AG20443 (cell line): ENCODE measurements at places on chromosomes 2 and 18.

DNA sequence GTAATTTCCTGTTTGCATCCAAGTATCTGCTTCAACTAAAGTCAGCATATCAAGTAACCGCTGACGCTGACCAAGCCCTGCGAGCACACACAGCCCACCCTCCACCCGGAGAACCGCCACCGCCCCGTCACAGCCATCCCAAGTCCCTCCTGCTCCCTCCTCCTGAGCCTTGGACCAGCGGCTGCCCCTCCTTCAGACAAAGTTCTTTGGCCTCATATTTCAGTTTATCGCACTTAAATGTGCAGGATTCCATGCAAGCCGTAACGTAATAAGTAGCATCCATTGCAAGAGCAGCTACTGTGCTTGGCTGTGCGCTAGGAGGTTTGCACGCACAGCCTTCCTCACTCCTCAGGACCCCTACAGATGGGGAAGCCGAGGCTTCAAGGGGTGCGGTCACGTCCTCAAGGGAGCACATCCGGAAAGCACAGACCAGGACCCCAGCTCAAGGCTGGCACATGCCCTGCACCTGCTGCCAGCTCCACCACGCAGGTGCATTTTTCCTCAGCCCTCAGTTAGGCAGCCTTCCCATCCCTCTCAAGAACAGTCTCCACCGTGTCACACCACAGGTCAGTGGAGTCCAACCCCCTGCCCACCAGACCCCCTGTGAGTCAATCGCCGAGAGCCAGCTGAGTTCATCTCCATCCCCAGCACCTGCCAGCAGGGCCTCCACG is 17.1 kb downstream of the PXDN start:
- no peak for DNase-seq

- no peak for DNase-seq
Measured at GRCh38 chr18:73790587-73790986, 357.0 kb downstream of the FBXO15 start.

GRCh38 chr18:74463983-74464382 is 6.9 kb upstream of the DIPK1C start:
- no peak for DNase-seq

- no peak for DNase-seq
Measured at GRCh38 chr2:17156086-17156485, 362.2 kb downstream of the RAD51AP2 start.

- no peak for DNase-seq
Measured at GRCh38 chr2:238418196-238418998, 8.3 kb upstream of the ASB1 start.

DNA sequence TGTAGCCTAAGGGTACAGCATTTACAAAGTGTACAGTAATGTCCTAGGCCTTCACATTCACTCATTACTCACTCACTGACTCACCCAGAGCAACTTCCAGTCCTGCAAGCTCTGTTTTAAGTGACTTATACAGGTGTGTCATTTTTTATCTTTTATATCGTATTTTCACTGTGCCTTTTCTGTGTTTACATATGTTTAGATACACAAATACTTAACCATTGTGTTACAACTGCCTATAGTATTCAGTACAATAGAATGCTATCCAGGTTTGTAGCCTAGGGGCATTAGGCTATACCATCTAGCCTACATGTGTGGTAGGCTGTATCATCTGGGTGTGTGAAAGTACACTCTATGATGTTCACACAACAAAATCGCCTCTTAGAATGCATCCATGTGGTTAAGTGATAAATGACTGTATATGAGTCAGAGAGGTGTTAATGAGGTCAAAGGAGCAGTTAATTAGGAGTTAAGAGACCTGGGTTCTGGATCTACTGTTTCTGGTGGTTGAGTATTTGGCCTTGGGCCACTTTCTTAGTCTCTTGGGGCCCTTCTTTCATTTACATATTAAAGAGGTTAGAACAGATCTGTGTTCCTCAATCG is 149.1 kb downstream of the GREB1L start:
- DNase-seq = no peak

- DNase-seq = no peak
Measured at GRCh38 chr2:7825591-7826312, 856.1 kb upstream of the ID2 start.

DNA sequence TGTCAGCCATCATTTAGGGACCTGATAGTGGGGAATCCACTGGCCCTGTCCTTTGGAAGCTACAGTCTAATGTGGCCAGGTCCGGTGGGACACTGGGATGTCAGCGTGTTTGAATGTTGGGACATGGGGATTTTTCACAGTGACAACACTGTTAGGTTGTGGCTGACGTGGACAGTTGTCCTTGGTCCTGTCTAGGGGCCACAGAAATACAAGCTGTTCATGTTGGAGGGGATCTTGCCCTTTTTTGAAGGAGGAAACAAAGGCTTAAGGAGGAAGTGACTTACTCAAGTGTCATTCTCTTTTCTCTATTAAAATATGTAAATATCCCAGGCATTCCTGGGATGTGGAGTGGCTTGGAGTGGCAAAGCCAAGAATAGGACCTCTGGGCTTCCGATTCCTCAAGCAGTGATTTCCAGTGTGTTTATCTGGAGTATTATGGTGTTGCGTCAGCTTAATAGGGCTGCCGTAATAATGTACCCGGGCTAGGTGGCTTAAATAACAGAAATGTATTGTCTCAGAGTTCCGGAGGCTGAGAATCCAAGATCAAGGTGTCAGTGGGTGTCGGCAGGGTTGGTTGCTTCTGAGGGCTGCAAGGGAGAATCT is 8.5 kb downstream of the ACOXL start:
- DNase-seq = no peak

GRCh38 chr2:43605079-43605655 is 9.3 kb upstream of the THADA start:
- DNase-seq = peak; percentile 70

DNA sequence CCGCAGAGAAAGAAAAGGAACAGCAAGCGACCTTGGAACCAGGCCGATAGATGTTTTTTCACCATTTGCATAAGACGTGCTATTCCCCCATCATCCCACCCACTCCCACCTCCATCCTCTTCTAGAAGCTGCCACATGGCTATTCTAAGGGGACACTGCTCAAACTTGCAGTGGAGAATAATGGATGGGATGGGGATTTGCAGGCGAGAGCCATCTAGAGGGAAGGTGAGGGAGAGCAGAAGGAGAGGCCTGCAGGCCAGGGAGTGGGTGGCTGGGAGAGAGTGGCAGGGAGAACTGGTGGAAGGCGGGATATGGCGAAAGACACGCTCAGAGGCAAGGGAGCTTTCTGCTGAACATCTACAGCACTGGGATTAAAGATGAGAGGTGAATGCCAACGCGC is 84.9 kb downstream of the MAPK4 start:
- DNase-seq = no peak

DNA sequence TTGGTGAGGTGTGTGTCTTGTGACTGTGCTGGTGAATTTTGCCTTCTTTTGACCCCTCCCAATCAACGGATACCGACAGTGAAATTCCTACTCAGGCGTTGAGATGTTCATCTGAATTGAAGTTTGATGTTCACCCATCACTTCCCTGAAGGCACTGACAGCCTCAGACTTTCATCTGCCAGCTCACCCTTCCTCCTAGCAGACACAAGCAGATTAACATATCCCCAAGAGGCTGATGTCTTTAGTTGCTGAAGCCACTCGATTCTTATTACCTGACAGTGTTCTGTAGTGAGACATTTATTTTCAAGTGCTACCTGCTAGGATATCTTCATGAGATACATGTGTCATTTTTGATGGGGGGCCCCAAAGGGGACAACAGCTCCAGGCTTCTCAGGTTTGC is 1330.1 kb upstream of the PIK3C3 start:
- no peak for DNase-seq

DNA sequence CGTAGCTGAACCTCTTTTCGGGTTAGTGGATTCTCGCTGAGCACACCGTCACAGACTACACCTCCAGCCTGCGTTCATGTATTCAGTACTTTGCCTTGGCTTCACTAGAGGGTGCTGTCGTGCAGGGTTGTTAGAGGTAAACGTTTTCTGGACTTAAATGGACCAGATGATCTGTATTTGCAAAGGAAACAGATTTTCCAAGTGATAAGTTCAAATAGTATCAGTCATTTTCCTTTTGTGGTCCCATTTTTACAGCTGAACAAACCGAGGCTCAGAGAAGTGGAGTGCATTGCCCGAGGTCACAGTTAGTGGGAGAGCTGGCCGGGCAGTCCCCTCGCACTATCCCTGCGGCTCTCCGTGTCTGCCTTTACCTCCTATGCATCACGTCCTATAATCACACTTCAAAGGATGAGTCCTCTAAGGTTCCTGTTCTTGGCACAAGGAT is 125.9 kb downstream of the MAP4K4 start:
- DNase-seq = peak; percentile 46

- no peak for DNase-seq
Measured at GRCh38 chr2:127622561-127623387, 23.2 kb upstream of the GPR17 start.

GRCh38 chr2:200810252-200810997 is 1.3 kb upstream of the BZW1 start:
- DNase-seq = peak; percentile 66

DNA sequence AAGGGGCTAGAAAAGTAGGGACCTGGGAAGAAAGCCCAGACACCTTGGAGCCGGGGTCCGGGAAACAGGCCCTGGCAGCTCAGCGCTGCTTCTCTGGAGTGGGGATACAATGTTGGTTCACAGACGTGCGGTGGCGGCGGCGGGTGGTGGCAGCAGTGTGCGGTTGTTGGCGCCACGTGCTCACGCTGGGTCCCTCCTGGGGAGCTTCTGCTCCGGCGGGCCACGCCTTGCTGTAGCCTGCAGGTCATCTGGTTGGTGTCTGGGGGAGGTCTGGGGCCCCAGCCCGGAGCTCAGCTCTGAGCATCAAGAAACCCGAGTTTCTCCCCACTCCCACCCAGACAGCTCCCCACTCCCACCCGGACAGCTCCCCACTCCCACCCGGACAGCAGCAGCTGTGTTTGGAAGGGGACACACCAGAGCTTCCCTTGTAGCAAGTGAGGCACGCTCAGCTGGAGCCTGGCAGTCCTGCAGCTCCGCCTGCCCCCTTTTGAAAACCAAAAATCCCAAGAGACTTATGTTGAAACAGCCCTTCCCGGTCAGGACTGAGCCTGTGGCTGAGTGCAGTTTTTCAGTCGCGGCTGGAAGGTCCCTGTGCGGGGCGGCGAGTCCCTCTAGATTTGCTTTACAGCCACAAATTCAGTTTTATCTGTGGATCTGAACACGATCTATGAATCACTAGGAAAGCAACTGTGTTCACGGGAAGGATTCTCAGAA is 46.9 kb downstream of the NFATC1 start:
- DNase-seq = peak; percentile 34

- no peak for DNase-seq
Measured at GRCh38 chr2:182019731-182020130, 34.1 kb downstream of the PPP1R1C start.

DNA sequence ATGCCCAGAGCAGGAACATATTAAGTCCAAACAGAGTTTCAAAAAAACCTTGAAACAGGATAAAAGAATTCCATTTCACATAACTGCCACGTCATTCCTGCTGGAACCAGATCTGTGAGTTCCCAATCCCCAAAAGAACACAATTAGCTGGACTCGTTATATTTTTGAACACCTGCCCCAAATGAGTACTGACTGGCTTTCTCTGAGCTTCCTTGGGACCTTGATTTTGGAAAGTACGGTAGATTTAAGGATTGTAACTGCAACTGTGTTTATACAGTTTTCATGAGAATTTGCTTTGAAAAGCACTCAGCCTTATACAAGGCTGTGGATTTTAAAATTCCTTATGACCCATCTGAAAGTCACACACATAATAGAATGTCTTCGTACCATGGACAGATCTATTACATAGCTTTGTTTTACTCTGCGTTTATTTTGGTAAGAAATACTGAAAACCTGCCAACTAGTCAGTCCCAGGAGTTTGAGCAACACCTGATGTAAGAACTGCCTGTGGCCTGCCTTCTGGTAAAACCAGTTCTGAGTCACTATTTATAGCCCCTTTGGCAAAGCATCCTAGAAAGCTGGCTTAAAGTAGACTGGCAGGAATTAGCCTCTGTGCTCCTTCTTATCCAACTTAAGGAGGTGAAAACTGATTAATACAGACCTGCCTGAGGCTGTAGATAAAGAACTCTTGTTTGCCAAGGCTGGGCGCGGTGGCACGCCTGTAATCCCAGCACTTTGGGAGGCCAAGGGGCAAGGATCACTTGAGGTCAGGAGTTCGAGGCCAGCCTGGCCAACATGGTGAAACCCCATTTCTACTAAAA is 48.1 kb downstream of the MERTK start:
- peak; percentile 68 for DNase-seq

- no peak for DNase-seq
Measured at GRCh38 chr18:23872701-23873550, 141.6 kb upstream of the TTC39C start.

DNA sequence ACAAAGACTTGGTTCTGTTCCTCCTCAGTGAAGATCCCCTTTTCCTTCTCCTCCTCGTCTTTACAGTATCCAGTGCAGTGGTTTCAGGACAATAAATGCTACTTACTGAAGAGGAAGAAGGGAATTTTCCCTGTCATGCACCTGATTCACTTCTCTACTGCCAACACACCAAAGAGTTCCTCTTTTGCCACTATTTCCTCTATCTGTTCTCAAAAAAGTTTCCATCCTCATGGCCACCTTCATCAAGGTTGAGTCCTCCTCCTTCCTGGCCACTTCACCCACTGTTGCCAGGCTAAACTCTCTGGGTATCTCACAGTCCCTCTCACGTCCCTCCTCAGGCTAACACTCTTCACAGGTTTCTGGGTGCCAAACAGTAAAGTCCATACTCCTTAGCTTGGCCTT is 41.7 kb downstream of the PLEKHM3 start:
- DNase-seq = no peak

DNA sequence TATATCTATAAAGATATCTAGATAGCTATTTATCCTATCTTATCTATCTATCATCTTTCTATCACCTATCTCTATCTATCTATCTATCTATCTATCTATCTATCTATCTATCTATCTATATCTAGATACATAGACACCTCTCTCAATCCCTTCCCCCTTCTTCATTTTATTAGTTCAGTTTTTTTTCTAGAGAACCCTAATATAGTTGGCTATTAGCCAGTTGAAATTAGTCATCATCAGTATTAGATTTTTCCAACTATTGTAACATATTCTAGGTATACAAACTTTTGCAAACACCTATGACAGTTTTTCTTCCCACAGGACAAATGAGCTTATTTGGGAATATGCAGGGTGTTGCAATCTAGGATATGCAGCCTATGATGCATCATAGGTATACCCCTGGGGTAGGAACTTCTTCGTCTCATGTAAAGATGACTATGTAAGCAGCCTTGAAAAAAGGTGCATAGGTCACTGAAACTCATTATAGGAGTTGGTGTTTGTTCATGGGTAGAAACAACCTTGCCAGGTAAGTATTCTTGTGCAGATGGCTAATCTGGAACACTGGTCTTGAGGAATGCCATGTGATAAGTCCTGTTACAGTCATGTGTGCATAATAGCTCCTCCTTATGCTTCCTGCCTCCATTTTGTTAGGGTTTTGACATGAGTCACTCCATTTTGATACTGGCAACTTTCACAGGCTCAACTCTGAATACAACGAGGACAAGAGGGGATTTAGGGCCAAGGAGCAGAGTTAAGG is 160.7 kb upstream of the ZSWIM2 start:
- DNase-seq = no peak
